ENCODE measurements at places on chromosomes 16 and 17.

DNA sequence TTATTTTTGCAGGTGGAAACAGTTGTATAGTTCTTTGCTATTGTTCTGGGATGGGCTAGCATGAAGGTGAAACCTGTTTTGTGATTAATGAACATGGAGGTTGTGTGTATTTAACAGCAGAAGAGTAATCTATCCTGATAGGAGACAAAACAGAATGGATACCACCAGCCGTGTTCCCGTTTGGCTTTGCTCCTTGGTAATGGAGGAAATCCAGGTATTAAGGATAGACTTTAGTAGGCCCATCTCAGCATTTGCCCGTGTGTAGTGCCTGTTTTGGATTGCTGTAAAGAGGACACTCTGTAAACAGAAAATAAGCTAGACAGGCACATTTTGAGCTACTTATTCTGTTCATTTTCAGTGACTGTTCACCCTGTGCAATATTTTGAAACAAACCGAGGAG lies 215.1 kb downstream of the RBFOX1 start:
- no peak for DNase-seq

DNA sequence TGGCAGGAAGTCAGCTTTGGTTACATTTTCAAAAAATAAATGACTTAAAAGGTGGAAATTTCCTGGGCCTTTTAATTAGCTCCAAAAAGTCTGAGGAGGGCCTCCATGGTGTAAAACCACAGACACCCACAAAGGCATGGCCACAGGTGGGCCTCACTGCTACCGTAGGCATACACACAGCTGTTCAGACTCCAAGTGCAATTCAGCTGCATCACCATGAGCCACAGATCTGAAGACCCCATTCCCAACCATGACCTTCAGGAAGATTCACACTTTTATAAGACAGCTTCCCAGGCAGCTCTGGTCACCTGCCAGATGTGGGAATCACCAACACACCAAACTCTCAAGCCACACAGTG lies 20.6 kb downstream of the CSNK2A2 start:
- DNase-seq, result no peak

GRCh38 chr16:9800186-9800738 lies 382.0 kb downstream of the GRIN2A start:
- no peak for DNase-seq

GRCh38 chr17:64706224-64707049 lies 44.3 kb upstream of the SMURF2 start:
- no peak for DNase-seq

DNA sequence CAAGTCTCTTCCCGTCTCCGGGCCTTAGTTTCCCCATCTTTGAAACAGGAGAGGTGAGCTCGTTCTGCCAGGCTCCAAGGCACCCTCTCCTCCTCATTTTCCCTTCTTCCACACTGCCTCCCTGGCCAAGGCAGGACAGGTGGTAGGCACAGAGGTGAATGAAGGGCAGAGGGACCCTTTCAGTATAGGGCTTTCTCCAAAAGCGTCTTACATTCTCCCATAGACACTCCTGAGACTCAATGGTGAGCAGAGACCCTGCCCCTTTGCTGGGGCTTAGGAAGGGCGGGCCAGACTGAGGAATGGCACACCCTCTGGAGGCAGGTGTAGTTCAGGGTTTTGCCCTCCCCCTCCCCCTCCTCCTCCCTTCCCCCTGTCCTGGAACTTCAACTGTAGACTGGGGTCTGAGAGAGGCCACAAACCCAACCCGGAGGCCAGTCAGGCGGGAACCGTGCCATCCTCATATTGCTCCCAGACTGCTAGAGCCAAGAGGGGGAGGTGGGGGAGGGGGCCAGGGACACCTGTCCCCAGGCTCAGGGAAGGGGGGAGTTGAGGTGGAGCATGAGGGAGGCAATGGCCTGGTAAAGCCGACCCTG lies 1.9 kb downstream of the PLEKHH3 start:
- DNase-seq, result no peak

GRCh38 chr17:7355053-7355452 lies at the start of gene TMEM95:
TSS of gene TMEM95 (plus strand) at chr17:7355156. CDS start at chr17:7355205, 49 bp downstream.
- no peak for DNase-seq

GRCh38 chr16:53131050-53131362 lies 76.2 kb downstream of the CHD9 start:
- no peak for DNase-seq

DNA sequence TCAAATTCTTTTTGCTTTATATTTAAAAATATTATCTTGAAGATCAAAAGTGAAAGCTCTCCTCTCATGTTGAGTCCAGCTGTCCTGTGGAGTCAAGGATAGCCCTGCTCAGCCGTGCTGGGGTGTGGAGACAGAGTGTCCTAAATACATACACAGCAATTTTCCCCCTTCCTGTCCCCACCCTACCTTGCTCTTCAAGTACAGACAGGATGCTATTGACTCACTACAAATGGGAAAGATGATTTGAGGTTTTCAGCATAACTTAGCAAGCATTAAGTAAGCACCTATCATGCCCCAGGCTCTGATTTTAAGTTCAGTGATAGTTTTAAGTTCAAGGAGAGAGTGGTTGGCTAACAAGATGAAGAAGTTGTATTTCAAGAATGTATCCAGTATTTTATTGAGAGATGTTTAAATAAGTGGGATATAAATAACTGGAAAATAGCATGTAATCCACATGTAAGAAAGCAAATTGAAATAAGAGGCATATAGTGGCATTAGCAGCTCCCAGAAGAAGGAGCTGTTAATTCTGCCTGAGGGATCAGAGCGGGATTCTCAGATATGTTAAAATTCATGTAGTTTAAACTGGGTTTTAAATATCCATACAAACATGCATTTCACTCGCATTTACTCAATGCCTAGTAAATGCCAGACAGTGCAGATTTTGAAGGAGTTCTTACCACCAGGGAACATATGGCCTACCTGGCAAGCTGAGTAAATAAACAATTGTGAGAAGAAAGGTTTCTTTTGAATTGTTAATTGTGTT lies 183.5 kb upstream of the ANKFN1 start:
- no peak for DNase-seq

DNA sequence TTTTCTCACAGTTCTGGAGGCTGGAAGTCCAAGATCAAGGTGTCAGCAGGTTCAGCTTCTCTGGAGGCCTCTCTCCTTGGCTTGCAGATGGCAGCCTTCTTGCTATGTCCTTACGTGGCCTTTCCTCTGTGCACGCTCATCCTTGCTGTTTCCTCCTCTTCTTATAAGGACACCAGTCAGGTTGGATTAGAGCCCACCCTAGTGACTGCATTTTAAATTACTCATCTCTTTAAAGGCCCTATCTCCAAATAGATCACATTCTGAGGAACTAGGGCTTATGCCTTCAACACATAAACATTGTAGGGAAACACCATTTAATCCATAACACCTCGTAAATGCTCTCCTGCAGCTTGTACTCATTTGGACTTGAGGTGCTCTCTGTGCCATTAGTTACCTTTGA lies 36.3 kb downstream of the DHRS7C start:
- DNase-seq, result no peak

DNA sequence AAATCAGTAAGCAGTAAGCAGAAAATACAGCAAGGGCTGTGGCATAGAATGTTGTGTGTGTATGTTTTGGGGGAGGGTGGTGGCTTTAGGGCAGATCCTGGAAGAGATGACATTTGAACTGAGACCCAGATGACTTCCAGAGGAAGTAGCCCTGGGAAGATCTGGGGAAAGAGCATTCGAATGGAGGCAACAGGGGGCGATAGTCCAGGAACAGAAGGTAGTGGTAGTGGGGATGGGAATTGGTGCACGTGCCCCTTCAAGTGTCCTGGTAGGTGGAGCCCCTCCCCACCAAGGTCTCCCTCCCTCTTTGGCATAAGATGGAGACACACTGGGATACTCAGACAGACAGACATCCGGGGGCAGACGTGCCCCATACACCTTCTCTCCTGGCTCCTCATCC lies 14.1 kb downstream of the ARHGEF15 start:
- DNase-seq, result no peak

GRCh38 chr17:6667516-6667915 lies 16.0 kb downstream of the C17orf100 start:
- no peak for DNase-seq

GRCh38 chr16:87371261-87371866 lies 12.2 kb downstream of the FBXO31 start:
- DNase-seq, result no peak

GRCh38 chr17:8225813-8226535 lies 15.6 kb upstream of the AURKB start:
- DNase-seq, result peak; percentile 69

- DNase-seq, result no peak
These were observed 18.0 kb downstream of the MYLK3 start for GRCh38 chr16:46730126-46730525.

GRCh38 chr17:50443505-50443974 lies 17.5 kb downstream of the ACSF2 start:
- no peak for DNase-seq

- no peak for DNase-seq
These were observed 156.2 kb downstream of the ABCC12 start for GRCh38 chr16:47999595-47999994.

DNA sequence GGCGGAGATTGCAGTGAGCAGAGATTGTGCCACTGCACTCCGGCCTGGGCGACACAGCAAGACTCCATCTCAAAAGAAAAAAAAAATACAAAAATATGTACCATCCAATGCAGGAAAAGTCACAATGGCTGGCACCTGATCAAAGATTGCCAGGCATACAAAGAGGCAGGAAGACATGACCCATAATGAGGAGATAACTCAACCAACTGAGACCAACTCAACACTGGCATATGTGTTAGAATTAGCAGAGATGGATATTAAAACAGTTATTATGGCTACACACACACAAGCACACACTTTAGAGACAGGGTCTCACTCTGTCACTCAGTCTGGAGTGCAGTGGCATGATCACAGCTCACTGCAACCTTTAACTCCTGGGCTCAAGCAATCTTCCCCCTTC lies 10.6 kb downstream of the QRICH2 start:
- DNase-seq, result no peak

DNA sequence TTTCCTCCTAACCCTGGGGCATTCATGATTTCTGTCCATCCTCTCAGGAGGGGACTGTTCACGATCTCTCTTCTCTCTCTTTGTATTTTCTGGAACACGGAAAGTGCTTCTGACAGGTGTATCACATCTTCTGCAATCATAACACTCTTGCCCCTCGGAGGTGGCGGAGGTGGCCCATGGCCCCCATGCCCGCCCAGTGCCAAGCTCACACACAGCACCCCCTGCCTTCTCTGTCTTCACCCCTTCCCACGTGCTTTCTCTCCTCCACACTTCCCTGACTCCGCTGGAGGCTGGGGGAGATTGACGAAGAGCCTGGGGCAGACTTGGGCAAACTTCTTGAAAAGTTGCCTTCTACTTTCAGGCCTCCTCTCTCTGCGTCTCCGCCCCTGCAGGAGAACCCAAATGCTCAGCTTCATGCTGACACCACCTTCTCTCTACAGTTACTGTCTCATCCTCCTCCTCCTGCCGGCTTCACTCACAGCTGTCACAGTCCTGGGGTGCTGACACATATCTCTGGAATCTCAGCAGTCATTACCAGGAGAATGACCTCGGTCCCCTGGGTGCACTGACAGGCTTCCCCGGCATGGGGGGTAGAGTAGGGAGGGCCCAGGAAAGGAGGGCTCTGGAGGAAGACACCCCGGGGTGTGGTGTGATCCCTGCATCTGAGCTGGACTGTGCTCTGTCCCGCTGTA lies 127.1 kb downstream of the ENGASE start:
- no peak for DNase-seq

DNA sequence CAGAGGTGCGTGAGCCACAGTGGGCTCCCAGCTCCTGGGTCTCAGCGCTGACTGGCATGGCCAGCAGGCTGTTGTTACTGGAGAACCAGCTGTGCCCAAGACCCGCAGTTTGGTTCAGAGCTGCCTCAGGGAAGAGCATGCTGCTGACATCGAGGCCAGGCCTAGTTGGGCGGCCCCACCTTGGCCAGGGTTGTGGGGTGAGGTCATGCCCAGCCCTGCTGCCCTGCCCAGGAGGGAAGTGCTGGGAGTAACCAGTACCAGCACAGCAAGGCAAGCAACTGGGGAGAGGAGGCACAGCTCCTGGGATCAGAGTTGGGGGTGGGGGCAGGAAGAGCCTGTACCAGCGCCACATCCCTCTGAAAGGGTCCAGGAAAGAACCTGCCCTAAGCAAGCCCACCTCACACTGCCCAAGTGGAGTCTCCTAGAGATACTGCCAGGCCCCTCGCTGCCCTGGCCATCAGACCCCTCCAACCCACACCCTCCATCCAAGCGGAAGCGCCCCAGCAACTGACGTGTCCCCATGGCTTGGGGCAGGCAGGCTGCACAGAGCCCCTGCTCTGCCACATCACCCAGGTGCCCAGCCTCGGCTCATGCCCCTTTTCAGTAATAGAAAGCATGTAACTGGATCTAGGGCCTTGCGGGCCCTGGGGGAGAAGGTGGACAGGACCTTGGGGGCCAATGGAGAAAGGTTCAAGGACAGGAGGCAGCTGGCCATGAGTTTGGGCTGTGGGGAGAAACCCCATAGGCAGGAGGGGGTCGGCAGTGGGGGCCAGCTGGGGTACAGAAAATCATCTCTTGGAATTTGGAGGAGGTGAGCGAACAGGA lies 990 bp downstream of the DOK4 start:
- no peak for DNase-seq

DNA sequence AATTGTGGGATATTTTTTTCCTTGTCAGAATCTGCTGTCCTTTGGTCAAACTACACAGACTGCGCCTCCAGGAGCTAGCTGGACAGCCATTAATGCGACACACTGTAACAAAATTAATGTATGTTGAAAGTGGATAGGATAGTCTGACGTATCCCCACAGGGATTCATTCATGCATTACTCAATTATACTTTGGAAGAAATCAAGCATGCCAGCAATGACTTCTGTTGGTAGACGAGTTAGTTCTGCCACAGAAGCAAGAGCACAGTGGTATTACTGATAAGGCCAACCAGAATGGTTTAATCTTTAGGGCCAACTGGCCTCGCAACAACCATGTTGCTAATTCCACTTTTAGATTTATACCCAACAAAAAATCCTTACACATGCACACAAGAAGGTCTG lies 106.4 kb upstream of the TOB1 start:
- DNase-seq, result no peak

Measured in left hindlimb (tissue), 1 donor.